Nephron progenitor cell (in vitro differentiated cells): ENCODE measurements at places on chromosomes 6 and 20.

GRCh38 chr6:125759184-125759902, 9.9 kb downstream of the HEY2 start:
- DNase-seq = peak; percentile 53

- DNase-seq = no peak
Measured at GRCh38 chr6:3742076-3742425, 9.5 kb downstream of the PXDC1 start.

- DNase-seq = no peak
Measured at GRCh38 chr6:20879121-20879520, 344.9 kb downstream of the CDKAL1 start.

DNA sequence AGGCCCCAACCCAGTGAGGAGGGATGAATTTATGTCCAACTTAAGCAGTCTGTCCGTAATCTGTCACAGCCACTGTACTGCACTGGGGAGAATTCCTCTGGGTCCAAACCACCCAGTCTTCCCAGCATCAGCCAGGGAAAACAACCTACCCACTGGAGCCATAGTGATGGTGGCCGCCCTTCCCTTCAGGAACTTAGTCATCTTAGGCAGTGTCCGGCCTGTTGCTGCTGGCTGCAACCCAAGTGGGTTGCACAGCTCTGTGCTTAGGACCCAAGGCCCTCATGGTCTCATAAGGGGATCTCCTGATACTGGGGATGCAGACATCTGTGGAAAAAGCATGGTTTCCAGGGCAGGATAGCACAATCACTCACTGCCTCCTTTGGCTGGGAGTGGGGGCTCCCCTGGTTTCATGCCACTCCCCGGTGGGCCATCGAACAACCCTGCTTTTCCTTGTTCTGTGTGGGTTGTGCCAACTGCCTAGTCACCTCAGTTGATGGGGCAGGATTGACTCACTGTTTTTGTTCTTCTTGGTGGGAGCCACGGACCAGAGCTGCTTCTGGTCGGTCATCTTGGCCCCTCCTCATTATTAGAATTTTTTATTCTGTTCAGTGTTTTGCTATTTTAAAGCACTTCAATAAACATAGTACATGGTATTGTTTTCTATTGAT, 591.9 kb downstream of the DOK5 start:
- no peak for DNase-seq

DNA sequence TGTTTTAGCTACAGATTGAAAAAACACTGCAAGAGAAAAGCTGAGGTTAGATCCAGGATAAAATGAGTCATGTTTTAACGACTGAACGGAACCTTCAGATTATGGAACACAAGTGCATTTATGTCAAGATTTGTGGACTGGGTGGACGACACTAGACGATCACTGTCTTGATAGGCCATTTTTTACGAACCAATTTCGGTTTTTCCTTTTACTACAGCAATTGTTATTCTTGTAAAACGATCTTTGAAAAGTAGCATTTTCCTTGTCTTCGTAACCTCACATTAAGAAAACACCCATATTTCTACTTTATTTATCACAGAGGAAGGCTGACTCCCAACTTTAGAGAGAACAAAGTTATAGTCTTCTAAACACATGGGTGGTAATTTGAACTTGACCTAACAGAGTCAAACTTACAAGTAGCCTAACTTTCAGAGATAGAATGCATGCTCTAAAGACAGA, 294.2 kb upstream of the TCF21 start:
- no peak for DNase-seq

DNA sequence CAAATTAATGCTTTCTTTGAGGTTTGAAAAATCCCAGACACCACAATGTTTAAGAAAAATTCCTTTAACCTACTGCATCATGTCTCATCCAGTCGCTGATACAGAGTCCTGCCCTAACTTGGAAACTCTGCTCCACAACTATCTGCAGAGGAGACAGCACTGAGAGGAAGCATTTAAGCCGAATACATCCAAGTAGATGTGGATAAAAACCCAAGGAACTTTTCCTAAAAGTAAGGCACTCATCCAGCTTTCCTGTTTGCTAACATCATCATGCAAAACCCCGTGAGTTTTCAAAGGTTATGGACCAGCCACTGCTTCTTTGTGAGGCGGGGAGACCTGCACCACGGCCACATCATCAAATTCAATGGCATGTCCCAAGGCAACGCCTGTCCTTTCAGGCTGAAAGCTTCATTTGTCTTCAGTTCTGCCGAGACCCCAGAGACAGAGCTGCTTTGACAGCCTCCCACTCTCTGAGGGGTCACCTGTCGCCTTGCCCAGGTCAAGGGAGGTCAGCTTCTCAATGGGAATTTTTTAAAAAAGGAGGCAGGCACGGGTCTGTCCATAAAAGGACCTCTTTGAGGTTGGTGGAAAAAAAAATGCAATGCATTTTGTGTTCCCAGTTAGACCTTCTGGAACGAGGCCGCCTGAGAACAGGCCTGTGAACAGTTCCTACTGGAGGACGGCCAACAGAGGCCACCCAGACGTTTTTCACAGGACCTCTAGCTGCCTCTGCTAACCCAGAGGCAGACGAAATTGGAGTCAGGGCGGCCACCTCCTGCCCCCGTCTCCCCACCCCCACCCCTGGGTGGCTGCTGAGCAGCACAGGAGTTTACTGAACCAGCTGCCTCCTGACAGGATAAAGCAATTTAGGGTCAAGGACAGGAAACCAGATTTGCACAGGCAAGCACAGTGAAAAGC, 142.5 kb upstream of the HDDC2 start:
- peak; percentile 61 for DNase-seq

DNA sequence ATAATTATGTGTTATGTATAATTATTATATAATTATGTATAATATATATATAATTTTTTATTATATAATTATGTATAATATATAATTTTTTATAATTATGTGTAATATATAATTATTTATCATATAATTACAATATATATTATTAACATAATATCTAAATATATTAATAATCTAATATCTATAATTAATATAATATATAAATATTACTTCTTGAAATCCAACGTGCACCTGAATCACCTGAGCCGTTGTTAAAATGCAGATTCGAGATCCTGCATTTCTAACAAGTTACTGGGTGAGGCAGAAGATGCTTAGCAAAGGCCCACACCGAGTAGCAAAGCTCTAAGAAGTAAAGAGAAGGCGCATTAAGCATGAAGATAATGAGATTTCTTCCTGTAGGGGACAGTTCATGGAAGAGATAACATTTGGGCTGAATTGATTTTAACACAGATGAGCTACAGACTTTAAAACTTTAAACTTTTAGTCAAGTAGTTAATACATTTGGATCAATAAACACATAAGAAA, 406.4 kb upstream of the PLCB4 start:
- no peak for DNase-seq

GRCh38 chr20:48601798-48602197, 226.0 kb downstream of the PREX1 start:
- no peak for DNase-seq

DNA sequence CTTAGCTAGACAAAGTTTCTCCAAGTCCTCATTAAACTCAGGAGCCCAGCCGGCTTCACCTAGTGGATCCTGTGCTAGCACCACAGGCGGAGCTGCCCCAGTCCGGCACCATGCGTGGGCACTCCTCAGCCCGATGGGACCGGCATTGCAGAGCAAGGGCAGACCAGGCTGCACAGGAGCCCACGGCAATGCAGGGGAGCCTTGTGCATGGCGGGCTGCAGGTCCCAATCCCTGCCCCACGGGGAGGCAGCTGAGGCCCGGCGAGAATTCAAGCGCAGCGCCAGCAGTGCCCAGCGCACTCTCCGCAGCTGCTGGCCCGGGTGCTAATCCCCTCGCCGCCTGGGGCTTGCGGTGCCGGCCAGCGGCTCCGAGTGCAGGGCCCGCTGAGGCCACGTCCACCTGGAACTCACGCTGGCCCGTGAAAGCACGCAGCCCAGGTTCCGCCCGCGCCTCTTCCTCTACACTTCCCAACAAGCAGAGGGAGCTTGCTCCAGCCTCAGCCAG, 292.3 kb upstream of the EYS start:
- no peak for DNase-seq

DNA sequence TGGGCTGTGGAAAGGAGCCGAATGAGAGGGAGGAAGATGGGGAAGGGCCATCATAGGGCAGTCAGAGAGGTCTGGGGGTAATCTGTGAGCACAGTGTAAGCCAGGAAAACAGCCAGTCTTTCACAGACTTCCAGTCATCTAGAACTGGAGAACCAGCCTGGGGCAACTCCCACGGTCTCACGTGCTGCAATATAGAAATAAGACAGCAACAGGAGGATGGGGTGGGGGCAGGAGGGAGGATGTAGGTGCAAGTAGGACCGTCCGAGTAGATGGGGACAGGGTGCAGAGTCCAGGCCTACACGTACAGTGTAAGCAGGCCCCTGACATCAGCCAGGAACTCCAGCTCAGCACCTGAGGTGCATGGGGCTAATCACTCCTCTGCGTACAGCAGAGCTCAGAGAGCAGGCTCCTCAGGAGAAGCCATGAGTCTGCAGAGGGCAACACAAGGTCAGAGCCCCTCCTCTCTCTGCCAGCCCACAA, 58.2 kb upstream of the TNFAIP3 start:
- peak; percentile 16 for DNase-seq

GRCh38 chr20:40268321-40269075, 420.5 kb downstream of the MAFB start:
- no peak for DNase-seq

- DNase-seq = no peak
Measured at GRCh38 chr6:128494440-128494839, 26.0 kb downstream of the PTPRK start.

- DNase-seq = no peak
Measured at GRCh38 chr20:12764851-12765250, 243.9 kb upstream of the SPTLC3 start.

DNA sequence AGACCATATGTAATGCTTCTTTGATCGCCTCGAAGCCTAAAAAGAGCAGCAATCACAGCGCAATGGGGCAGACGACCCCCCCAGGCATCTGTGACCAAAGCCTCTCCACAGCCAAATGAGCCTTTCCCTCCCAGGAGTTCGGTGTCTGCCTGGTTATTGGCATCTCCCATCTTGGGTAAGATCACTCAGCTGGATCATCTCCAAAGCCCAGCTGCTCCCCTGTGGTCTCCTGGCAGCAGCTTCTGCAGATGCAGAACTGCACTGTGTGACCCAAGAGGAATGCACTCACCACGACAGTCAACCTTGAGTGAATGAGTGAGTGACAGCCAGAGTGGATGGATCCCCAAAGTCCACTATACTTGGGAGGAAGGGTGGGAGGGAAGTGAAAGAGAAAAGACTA, 44.8 kb upstream of the IYD start:
- DNase-seq = no peak

DNA sequence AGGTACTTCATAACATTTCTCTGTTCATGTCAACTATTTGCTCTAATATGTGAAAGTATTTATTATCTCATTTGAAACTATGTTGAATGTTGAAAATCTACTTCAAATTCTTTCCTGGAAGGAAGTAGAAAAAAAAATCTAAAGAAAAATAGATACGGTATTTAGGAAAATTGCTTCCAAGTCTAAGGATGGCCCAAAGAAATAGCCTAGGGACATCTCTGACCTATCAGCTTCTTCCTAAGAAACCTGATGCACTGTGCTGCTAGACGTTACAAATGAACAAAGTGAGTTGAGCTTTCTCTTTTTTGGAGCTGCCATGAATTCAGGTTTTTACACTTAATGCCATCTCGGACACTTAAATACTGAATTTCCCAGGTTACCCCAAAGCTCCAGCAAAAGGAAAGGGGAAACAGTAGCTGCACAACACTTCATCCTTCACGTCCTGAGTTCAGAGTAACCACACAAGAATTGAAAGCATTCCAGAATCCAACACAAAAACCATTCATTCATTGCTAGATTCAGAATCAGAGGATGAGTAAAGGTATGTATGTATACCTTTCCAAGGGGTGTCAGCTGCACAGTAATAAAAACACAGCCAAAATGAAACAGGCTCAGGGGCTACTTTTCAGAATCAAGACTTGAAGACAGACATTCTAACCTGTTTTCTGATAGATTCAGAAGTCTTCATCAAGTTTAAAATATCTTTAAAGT, 7.9 kb downstream of the RMND1 start:
- DNase-seq = no peak

DNA sequence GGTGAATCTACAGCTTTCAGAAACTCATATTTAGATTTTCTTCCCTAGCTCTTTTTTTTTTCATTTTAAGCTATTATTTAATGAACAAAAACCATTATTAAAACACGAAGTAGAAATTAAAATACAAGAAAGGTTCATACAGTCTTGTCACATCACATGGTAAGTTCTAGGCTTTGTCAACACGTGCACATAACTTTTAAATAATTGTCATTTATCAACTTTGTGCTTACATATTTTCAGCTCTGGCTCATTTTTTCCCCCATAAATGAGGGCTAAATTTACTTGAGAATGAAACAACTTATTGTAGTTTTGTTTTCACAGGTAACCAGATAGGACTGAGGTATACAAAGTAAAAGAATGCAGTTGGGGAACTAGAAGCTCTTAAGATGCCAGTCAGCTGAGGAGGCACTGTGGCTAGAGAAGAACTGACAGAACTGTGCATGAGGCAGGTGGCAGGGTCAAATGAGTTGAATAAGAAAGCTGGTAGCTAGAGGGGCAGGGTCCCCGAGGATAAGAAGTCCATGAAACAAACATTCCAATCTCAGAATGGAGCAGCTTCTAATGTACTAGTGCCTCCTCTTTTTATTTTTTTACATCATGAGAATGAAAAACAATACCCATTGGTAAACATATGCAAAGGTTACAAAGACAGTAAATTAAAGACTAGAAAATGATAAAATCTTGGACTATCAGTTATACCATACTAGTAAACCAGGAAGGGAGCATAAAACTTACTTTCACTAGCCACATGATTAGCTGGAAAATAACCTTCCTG, 141.5 kb downstream of the MYB start:
- DNase-seq = no peak

GRCh38 chr6:108464418-108465097, 96.2 kb upstream of the FOXO3 start:
- DNase-seq = no peak
